ENCODE measurements at places on chromosomes 1 and 21.

- DNase-seq, result no peak
Measured at GRCh38 chr1:158371188-158371953, 17.7 kb downstream of the CD1E start.

DNA sequence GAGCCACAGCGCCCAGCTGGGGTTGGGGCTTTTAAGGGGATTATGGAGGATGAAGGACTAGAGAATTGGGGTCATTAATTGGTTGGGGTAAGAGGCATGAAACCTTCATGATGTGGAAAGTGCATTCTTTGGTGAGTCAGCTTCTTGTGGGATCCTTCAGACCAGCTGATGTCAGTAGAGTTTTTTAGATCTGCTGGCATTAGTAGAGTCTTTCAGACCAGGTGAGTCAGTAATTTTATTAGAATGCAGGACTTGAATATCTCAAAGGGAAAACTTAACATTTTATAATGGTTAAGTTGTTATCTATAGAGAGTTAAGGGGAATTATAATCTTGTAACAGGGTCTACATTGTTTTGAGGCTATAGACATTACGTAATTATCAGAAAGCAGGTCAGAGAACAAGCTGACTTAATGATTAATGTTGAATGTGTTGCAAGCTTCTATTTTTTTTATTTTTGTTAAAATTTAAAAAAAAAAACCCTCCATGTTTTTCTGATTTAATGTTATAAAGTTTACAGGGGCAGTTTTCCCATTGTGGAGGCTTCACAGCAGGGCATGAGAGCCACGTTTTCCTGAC is 160.9 kb upstream of the FMN2 start:
- DNase-seq, result no peak

GRCh38 chr1:25253911-25254310 is 6.7 kb upstream of the RSRP1 start:
- no peak for DNase-seq

GRCh38 chr1:30911059-30911954 is 2.7 kb upstream of the SDC3 start:
- no peak for DNase-seq

DNA sequence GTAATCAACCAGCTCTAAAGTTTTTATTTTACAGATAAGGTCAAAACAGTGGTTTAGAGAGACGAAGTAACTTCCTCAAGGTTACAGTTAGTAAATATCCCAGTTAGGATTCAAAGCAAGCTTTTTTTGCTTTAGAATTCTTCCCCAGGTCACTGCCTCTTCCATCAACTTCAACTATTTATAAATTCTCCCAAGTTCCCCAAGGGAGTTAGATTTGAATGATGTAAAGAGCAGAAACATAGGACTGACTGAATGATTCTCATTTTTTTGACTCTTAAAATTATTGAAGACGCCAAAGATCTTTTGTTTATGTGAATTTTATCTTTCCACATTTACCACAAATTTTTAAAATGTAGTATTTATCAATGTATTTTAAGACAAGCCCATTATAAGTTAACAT is 4.1 kb downstream of the POGZ start:
- DNase-seq, result no peak

DNA sequence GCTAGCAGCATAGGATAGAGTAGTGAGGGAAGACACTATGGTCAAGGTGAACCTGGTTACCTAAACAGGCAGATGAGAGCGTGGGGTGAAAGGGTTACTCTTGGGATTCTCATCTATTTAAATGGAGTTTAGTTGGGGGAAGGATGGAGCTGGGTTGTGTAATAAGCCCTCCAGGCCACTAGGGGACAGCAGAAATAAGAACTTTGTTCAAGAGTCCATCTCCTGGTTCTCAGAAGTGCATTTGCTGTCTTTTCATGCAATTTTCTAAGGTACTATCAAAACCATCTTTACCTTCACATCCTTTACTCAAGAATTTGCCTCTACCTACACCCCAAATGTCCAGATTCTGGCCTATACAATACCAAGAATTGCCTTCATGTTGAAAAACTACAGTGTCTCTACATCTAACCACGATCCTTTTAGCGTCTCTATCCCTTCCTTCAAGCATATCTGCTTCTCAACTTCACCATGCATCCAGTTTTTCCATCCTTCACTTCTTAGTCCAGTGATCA is 28.0 kb downstream of the SLAMF1 start:
- no peak for DNase-seq

DNA sequence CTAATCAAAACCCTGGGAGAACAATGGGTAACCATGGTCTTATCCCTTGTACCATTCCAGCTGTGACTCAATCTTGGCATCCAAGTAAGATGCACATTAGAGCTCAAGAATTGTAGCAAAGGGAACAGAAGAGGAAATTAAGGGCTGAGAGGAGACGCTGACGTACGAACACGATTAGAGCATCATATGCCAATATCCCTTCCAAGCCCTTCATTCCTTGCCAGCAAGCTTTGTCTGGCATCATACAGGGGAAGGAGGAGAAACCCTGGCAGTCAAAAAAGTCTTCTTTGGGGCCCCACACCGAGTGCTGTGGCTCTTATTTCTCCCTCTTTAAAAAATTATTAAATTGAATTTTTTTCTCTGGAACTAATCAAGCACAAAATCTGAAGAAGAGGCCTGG is 120.9 kb downstream of the ASTN1 start:
- no peak for DNase-seq

GRCh38 chr1:161013131-161013487 is 7.8 kb downstream of the F11R start:
- no peak for DNase-seq

DNA sequence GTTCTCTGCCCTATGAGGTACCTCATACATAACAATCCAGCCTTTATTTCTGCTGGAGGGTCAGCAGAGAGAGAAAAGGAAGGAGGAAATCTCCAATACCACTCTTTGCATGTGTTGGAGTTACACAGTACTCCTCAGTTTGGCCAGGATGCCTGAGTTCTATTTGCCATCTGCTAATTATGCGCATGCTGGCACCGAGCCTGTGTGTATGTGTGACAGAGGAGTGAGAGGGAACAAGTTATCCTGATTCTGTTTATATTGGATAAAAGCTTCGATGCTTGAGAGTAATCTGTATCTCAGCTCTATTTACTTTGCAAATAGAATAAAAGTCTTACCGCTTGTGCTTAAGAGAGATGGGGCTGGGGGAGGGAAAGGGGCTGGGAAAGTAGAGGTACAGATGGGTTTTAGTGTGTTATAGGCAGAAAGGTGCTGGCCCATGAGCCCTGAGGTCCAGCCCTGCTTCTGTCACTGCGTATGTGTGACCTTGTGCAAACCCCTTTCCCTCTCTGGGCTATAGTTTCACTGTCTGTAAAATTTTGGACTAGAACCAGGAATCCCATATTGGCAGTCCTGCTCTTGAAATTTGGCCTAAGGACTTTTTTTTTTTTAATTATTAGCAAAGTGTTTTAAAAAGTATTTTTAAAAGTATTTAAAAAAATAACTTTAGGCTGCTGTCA is 54.5 kb upstream of the PLXNA2 start:
- no peak for DNase-seq

- no peak for DNase-seq
Measured at GRCh38 chr1:230201445-230201844, 134.4 kb downstream of the GALNT2 start.

GRCh38 chr1:37267111-37267835 is 207.1 kb upstream of the ZC3H12A start:
- no peak for DNase-seq

GRCh38 chr1:194717941-194718340 is 1531.5 kb upstream of the B3GALT2 start:
- DNase-seq, result no peak

- DNase-seq, result no peak
Measured at GRCh38 chr21:34974162-34974981, 74.7 kb downstream of the RUNX1 start.

GRCh38 chr21:40011371-40011770 is 144.1 kb downstream of the PCP4 start:
- DNase-seq, result no peak

GRCh38 chr1:229862017-229862774 is 204.8 kb upstream of the GALNT2 start:
- no peak for DNase-seq

DNA sequence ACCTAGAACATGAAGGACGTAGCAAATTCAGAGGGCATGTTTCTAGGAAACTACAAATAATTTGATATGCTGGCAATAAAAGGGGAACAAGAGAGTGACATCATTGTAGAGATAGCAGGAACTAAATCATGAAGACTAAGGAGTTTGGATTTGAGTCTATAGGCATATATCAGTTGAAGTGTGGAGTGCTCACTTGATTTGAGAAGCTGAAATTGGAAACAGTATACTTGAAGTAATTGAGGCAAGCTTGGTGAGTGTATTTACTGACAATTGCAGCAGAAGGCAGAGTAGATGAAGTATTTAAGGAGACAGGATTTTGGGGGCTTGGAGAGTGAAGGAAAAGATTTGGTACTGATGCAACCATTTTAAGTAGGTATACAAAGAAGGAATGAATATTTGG is 6.4 kb upstream of the TMCO2 start:
- no peak for DNase-seq

GRCh38 chr1:92244376-92244775 is 26.7 kb downstream of the C1orf146 start:
- DNase-seq, result no peak

DNA sequence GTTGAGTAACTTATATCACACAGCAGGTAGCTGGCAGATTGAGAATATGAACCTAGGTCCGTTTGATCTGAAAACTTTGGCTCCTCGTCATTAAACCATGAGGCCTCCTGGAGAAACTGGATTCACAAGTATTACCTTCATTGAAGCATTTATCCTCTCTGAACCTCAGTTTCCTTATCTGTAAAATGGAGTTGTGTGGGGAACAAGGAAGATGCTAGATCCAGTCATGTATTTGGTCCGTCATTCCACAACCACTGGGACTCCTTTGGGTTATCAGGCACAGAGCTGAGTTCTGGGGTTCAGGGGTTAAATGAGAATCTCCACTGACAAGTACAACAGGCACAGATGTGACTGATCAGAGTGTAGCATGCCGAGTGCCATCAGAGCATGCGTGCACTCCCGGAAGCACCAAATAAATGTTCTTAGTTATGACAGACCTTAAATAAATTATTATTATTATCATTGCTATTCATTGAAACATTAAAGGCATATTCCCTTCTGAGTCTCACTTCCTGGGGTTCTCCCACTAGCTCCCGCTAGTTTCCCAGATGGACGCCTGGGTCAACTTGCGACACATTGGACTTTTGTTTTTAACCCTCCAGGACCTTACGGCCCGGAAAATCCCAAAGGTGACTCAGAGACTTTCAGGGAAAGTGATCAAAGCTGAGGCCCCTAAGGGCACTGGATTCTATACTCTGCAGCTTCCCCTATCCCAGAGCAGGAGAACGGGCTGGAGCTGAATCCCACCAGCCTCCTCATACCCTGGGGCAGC is 130.6 kb downstream of the PLPP3 start:
- no peak for DNase-seq

- DNase-seq, result no peak
Measured at GRCh38 chr1:74526708-74527107, 14.3 kb upstream of the LRRC53 start.

DNA sequence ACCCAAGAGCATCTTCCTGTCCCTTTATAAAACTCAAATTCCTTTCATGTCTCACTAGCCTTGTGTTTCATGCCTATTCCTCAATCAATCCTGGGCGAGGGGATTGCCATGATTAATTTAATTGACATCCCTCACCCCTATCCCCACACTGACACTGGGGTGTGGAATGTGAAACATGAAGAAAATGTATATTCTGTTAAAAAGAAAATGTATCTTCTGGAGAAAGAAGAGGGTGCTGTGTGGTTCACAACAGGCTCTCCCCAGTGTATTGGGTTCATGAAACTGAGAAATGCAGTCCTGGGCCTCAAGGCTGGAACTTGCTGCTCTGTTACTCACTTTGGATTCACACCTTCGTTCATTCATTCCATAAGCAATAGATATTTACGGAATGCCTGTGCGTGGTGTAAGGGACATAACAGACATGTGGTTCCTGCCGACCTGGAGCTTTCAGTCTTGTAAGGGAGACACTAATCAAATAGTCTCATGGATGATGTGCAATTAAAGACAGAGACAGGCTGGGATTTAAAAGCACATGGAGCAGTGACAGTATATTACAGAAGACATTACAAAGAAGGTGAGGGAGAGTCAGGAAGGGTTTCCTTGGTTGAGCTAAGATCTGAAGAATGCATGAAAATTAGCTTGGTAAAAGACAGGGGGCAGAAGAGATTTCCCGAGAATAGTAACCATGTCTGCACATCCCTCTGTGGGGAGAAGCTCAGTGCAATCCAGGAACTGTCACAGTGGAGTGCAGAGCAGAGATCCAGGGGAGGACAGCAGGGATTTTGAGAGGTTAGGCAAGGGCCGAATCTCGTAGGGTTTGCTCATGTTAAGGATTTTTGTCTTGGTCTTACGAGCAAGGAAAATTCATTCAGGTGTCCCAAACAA is 32.1 kb downstream of the SERTAD4 start:
- DNase-seq, result no peak

DNA sequence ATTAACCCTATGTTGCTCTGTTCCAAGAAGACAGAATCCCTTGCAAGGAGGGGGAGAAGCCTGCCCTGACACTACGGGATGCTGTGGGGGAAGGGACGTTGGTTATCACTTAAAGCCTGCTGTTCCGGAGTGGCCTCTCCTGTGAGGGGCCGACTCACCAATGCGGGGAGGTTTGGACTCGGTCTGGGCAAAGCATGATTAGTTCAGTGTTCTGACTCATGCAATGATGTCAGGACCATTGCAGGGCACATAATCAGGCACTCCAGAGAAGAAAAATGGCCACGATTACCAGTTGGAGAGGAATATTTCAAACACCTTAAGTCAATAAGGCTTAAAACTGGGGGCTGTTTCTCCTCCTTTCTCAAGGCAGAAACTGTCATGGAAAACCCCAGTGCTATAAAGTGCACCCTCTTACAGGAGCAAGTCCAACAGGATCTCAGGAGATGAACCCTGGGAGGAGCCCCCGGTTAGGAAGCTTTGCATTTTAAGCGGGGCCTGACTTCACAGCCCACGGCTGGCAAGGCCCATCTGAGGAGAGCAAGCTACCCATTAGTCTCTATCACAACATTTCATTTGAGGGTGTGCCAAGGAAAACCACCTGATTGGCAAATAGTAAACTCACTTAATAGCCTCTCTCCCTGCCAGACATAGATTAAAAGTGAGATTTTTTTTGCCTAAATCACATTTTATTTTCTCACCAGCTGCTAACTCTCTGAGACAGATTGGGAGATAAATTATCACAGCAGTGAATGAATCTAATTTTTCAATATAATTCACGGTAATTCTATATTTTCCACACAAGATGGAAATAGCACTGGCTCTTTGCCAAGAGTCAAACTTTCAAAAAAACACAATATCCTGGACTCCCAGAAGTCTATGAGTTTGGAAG is 202.5 kb downstream of the C1orf94 start:
- no peak for DNase-seq

GRCh38 chr1:43951021-43951985 is 4.6 kb downstream of the IPO13 start:
- no peak for DNase-seq

- no peak for DNase-seq
Measured at GRCh38 chr1:14745001-14745720, 146.7 kb downstream of the KAZN start.

- DNase-seq, result no peak
Measured at GRCh38 chr1:72000809-72001208, 281.5 kb downstream of the NEGR1 start.

GRCh38 chr1:5571861-5572401 is 420.3 kb downstream of the NPHP4 start:
- DNase-seq, result no peak

- no peak for DNase-seq
Measured at GRCh38 chr1:48480504-48480903, 8.5 kb upstream of the SPATA6 start.

Measured in stimulated activated CD4-positive, alpha-beta T cell treated with anti-CD3 and anti-CD28 coated beads, TNF-alpha, amount 100 ng/mL, for 4 hours (primary cell).